ENCODE measurements at places on chromosomes 5 and 9.

- no peak for DNase-seq
Measured at GRCh38 chr5:27845248-27845647, 806.9 kb upstream of the CDH9 start.

DNA sequence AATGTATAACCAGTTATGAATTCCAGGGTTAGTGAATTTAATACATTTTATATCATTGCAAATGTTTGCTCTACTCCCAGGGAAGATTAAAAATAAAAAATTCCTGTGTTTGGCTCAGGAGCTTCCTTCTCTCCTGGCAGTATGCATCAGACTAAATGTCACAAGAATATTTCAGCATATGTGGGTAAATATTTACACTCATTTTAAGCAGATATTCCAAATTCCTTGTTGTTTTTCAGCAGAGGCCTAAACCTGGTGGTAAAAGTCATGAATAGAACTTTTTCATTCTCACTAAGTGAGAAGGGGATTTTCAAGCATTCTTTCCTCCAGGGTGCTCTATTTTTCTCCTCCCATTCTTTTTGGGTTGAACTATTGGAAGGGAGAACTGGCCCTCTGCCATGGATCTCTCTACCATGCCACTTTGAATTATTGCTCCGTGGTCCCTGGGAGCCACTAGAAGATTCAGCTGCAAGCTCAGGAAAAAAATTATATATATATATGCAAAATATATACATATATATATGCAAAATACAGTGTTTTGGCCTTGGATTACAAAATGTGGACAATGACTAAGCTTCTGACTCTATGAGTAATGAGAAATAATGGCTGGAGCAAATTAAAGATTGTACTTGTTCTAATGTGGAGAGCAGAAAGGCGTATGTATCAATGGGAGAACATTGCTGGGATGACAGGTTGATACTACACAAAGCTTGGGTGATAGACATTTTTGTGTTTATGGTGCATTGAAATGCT lies 180.6 kb upstream of the PAPPA start:
- DNase-seq, result no peak

DNA sequence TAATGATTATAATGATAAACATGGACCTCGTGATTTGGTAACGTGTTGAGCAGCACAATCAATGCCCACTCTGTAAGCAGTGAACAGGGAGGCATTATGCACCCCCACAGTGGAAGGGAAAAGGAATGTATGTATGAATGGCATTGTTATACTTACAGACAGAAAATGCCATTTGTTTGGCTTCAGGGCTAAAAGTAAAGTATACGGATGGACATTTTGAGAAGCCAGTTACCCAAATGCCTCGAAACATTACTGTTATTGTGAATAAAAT lies 260.2 kb upstream of the PPP1R2B start:
- DNase-seq, result no peak

DNA sequence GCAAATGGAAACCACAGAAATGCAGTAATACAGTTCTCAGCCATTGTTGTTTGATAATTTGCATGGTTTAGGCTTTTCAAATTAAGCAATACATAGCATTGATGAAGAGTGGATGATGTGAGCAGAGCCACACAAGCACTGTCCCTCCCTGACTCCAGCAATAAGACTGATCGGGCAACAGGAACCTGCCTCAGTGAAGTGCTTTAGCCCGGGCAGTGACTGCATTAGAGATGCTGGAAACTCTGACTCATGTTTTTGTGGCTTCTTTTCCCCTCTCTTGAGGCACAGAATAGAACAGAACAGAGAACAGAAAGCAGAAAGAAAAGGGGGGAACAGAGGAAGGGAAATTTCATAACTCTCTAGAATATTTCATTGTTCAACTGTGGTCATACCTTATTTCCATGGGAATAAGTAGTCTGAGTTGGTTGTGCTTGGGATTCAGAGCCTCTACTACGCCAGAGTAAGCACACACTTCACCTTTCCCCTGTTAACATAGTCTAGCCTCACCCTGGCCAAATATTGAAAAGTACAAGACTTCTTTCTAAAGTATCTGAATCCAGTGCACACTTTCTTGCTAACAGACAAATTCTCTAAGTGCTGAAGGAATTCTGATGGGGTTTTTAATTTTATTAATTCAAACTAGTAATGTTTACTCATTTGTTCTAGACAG lies 164.8 kb upstream of the VCAN start:
- no peak for DNase-seq

GRCh38 chr5:72459089-72459661 lies 48.0 kb downstream of the ZNF366 start:
- no peak for DNase-seq

DNA sequence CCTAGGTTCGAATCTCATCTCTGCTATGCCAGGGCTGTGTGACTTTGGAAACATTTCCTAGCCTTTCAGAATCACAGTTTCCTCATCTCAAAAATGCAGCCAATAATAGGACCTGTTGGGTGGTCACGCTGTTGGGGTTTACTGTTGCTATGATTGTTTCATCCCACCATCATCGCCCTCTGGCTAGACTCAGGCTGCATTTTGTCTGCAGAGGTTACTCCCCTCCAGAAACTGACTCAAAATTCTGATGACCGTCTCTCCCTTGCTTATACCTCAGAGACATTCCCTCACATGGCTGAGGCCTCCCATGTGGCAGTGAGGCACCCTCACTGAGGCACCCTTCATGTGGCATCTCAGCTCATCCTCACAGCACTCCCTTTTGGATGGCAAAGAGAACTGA lies 61.6 kb downstream of the COL27A1 start:
- no peak for DNase-seq

- no peak for DNase-seq
Measured at GRCh38 chr9:78821126-78821822, 524.3 kb downstream of the PSAT1 start.

DNA sequence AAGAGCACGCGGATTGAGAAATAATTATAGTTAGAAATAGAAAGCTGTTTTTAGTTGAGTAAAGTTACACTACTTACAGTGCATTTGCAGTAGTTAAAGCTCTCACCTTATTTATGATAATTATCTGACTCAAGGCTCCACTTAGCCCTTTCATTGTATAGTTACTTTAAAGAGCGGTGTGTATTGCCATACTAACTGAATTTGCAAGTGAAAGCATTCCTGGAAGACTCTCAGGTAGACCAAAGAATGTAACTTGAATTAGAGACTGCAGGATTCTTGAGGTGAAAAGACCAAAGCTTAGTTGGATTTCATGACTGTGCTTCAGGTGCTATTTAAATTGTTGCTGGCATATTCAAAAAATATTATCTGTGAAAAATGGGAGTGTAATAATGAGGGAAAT lies 4.2 kb upstream of the RASA1 start:
- DNase-seq, result no peak

- DNase-seq, result no peak
Measured at GRCh38 chr5:56616454-56617160, 198.7 kb upstream of the MAP3K1 start.

DNA sequence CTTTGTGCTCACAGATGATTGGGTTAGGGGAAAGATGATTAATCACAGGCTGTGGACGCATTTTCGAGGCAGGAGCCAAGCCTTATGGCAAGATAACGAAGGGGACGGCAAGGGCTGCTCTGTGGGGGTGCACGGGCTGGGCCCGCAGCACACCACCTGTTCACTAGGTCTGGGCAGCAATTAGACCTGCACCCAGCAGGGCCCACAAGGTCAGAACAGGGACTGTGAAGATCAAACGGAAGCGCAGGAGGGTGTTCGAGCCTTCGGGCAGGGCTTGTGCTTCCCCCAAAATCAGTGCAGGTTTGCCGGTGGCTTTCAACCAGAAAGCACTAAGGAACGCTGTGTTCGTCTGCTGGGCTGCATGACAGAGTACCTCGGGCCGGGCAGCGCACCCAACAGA lies 73.7 kb downstream of the UBE2QL1 start:
- DNase-seq, result no peak

DNA sequence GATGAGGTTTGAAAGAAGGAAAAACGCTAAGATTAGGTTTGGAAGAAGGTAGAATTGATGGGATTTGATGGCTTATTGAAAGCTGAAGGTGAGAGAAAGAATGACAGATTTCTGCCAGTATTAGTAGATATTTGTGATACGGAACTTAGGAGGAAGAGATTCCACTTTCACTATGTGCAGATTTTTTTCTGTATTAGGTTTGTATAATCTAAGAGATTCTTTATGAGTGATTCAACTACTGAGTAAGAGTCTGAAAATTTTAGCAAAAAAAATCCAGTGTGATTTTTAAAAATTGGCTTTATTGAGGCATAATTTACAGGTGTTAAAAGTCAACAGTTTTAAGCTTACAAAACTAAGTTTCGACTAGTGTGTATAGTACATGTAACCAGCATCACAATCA lies 54.1 kb downstream of the AP3S1 start:
- DNase-seq, result no peak

- DNase-seq, result no peak
Measured at GRCh38 chr5:64939772-64940510, 171.2 kb downstream of the CWC27 start.

- DNase-seq, result no peak
Measured at GRCh38 chr9:75892216-75892911, 1.9 kb downstream of the PCSK5 start.

DNA sequence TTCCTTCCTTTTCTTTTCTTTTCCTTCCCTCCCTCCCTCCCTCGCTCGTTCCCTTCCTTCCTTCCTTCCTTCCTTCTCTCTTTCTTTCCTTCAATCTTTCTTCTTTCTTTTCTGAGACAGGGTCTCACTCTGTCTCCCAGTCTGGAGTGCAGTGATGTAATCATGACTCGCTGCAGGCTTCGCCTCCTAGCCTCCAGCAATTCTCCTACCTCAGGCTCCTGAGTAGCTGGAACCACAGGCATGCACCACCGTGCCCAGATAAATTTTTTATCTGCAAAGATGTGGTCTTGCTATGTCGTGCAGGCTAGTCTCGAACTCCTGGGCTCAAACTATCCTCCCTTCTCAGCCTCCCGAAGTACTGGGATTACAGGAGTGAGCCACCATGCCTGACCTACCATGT lies 81.4 kb downstream of the SPATA31C2 start:
- no peak for DNase-seq

DNA sequence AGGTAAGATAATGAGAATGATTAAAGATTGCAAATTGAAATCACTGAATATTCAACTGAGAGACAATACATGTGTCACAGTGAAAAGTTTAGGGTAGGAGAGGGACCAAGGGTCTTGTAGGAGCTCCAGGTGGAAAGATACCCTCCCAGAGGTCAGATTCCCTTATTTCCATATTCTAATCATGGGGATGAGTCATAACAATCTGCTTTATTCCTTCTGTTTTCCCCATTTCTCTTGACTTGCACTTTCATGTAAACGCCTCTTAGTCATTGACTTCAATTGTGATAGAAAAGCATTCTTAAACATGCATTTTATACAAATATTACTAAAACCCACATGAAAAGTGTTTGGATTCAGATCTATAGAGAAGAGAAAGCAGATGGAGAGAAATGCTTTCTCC lies 81.3 kb upstream of the CTSL start:
- no peak for DNase-seq

DNA sequence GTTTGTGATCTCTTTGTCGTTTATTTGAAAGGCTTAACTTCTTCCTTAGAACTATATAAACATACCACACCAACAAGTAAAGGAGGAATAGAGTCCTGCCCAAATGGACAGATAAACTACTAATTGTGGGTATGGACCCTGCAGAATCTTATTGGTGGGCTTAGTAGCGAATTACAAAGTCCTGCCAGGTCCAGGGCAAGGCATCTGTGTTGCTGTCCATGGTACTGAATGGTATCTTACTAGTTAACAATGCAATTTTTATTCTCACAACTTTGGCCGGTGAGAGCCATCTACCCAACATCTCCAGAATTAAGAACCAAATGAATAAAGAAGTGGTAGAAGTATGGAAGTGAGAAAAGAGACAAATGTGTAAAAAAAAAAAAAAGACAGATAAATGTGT lies 1782.4 kb upstream of the WWC1 start:
- no peak for DNase-seq

GRCh38 chr5:136195971-136196820 lies 3.2 kb upstream of the SMIM32 start:
- DNase-seq, result no peak

- no peak for DNase-seq
Measured at GRCh38 chr5:1763960-1764605, 35.6 kb downstream of the MRPL36 start.
